ENCODE measurements at places on chromosomes 5 and 9.

GRCh38 chr5:81829242-81829641, 78.3 kb upstream of the SSBP2 start:
- DNase-seq, result no peak

DNA sequence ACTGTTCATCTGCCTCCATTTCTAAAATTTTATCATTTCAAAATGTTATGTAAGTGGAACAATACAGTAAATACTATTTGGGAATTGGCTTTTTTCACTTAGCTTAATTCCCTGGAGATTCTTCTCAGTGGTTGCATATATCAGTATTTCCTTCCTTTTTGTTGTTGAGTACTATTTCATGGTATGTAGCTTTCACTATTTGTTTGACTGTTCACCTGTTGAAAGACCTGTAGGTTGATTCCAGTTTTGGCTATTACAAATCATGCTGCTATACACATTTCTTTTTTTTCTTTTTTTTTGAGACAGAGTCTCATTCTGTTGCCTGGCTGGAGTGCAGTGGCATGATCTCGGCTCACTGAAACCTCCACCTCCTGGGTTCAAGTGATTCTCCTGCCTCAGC, 33.0 kb upstream of the PWWP2A start:
- DNase-seq, result no peak

DNA sequence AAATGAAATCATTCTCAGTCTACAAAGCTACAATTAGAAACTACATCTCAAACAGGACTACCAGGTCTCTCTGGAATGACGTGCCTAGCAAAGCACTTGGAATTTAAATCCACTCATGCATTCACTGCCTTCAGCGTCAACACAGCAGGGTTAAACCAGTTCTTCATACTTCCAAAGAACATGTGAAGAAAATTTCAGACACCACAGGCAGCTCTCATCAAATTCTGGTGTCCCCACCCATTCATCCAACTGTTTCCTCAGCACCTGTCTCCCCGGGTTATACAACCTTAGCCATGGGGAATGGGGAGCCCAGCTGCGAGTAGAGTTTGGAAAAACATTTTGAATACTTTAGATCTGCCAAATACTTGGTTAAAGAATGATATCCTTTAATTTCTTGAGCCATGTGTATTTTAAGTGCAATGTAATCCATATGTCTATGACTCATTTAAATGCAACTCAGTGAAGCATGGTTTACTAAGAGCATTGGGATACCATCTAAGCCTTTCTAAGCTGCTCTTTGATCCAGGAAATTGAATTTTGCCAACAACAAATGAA, 17.5 kb downstream of the ADAM19 start:
- peak; percentile 96 for DNase-seq

DNA sequence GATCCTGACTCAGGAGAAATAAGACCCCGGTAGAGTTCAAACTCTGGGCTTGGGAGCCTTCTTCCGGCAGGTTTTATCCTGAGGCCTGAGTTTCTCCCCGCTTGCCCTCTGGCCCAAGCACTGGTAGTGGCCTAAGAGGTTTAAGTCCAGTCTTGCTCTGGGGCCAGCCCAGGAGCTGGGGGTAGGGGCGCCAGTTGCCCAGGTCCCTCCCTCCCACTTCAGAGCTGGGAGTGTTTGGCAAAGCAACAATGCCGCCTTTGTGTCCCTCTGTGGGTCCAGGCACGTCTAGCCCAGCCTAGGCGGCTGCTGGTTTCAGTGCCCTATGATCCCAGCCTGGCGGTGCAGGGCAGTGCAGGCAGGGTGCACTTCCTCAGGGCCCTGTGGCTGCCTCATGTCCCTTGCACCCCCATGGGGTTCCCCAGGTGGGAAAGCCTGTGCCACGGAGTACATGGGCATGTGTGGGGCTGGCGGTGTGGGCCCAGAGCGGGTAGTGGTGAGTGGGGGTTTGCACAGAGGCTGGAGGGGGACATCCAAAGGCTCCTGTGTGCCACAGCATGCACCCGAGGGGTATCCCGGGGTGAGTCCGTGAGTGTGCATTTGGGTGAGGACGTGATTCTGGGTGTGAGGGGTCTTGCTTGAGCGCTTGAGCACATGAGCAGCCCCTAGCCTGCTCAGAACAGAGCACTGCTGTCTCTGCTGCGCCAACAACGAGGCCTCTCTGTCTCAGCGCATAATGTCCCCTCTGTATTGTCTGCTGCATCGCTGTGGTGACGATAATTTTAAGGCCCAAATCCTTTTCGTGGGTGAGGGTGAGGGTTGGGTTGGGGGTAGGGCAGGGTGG, 61.7 kb upstream of the PSD2 start:
- no peak for DNase-seq

DNA sequence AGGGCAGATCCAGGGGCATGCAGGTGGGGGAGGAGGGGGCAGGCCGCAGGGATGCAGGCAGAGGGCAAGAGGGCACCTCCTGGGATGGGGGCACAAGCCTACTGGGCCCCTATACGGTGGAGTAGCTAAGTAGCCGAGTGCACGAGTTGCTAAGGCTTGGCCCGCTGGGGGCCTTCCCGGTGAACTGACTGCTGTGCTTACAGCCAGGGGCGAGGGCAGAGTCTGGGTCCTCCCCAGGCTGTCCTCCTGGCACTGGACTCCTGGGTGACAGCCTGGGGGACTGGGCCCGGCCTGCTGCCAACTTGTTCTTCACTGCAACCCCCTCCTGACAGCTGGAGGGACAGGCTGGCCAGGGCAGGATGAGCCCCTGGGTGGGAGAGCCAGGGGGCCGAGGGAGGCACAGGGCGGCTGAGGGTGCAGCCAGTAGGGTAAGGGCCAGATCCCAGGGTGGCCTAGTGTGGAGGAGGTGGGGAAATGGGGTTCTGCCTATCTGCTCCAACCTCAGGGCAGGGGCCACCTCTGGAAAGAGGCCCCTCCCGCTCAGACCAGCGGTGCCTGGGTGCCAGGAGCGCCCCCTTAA, 1.7 kb upstream of the EGFL7 start:
- DNase-seq, result no peak

- DNase-seq, result no peak
These were observed 15.8 kb downstream of the ADRB2 start for GRCh38 chr5:148842161-148842560.

GRCh38 chr9:127489471-127490115, 38.3 kb downstream of the LRSAM1 start:
- DNase-seq, result no peak

- no peak for DNase-seq
These were observed 18.3 kb upstream of the RNU6ATAC start for GRCh38 chr9:134182554-134183085.

DNA sequence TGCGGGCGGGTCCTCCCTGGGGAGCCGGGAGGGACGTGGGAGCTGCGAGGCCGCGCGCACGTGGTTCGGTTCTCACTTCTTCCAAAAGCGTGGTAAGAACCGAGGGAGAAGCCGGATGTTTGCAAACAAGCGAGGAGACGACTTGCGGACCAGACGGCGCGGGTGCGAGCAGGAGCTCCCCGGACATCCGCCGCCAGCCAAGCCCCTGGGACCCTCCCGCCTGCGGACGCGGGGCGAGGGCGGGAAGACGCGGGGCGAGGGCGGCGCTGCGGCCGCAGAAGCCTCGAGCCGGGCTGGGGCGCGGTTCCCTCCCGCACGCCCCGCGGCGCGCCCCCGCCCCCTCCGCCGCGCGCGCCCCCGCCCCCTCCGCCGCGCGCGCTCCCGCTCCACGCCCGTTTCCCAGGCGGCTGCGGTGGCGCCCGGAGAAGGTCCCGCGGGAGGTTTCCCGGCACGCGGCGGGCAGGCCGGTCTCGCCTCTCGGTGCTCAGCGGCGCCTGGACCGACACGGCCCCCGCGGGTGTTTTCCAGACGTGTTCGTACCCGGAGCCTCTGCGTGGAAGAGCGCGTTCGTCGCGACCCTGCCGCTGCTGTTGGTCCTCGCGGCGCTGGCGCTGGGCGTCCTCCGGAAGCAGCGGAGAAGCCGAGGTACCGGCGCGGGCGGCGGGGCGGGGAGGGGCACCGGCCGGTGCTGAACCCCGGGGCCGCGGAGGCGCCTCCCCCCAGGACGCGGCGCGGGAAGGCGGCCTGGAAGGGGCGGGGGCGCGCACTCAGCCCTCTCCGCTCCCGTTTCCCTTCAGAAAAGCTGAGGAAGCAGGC, 12.8 kb downstream of the BTNL9 start:
- no peak for DNase-seq

GRCh38 chr9:97571664-97572063, 61.5 kb downstream of the TSTD2 start:
- no peak for DNase-seq

DNA sequence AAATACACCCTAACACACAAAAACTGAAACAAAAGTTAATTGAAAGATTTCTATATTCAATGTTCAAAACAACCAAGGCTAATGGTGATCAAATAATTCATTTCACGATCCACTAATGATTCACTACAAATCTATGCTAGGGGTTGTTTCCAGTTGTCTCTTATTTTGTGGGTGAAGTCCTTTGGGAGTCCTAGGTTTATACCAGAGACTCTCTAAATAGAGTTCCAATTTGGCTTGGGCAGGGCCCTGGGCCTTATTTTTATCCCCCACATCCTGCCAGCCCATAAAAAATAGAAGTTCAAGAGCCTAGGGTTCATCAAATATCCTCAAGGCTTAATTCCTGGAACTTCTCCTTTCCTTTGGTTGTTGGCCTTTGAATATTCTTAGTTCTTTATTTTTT, 26.1 kb downstream of the SREK1IP1 start:
- no peak for DNase-seq

GRCh38 chr9:77661566-77662085, 13.5 kb upstream of the GNA14 start:
- no peak for DNase-seq

DNA sequence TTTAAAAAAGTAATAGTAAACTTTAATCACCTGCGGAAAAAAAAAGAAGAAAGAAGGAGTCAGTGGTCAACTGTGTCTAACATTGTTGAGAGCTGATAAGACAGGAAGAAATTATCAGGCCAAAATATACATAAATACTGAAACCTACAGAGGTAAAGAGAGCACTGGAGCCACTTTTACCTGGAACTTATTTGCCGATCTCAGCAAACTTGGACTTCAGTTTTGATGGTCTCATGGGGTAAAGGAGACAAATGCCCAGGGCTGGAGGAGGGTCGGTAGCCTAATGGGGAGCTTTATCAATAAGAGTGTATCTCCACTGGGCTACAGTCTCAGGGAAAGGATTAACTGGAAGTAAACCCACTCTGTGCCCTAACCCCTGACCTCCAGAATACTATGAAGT, 26.6 kb upstream of the ARHGEF28 start:
- no peak for DNase-seq

DNA sequence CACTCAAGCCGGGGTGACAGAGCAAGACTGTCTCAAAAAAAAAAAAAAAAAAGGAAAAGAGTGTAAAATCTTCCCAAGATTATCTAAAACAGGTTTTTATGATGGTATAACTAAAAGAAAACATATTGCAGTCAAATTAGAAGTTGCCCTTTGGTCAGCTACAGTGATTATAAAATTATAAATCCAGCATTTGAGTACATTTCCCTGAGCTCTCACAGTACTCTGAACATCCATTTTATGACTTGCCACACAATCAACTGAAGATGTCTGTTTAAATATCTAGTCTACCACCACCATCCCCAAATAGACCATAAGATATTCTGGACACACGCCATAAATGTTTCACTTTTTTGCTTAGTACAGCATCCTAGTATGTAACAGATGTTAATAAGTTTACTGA, 77.0 kb downstream of the CSF2 start:
- no peak for DNase-seq

GRCh38 chr5:122756264-122756911, 18.5 kb upstream of the SNX2 start:
- DNase-seq, result no peak

DNA sequence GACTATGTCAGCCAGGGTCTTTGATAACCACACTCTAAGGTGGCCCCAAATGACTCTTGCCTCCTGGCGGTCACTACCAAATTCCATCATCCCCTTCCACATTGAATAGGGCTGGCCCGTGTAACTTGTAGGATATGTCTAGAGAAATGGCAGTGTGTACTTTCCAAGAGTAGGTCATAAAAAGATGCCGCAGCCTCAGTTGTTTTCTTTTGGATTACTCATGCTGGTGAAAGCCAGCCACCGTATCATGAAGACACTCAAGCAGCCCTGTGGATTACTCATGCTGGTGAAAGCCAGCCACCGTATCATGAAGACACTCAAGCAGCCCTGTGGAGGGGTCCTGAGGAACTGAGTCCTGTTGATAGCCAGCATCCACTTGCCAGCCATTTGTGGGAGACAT, 172.0 kb upstream of the TBC1D2 start:
- DNase-seq, result no peak

GRCh38 chr9:4096121-4096520, 203.7 kb downstream of the GLIS3 start:
- no peak for DNase-seq

DNA sequence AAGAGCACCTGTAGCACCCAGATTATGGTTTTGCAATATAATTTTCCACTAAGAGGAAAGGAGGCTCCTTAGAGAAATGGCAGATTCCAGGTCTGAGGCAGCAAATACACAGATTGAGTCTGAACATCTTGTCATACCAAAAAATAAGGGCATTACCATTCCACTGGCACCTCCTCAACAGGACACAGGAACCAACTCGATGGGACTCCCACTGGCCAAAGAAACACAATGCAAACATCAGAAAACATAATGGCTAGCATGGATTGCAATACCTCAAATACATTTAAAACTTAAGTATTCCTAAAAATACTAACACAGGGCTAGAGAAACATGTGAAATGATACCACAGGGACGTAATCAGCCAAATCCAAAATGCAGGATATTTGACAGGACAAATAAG, 12.4 kb upstream of the RANBP17 start:
- no peak for DNase-seq

DNA sequence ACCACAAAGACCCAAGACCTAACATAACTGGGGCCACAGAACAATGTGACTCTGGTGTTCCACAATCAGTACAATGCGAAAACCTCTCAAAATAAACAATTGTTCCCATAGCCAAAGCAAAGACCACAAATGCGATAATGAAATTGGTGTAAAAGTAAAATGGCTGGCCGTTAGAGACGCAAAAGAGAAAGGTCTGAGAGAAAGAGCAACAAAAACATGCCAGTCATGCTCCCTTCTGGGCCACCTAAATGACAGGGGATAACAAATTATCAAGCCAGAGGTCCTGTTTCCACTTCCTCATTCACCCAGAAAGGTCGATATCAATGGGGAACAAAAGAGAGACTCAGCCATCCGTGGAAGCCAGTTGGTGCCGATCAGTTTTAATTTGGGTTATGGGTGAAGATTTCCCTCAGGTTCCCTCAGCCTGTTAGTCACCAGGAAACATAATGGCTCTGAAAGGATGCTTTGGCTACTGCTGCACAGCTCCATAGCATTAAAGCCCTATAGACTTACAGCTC, 9.2 kb upstream of the CFAP95 start:
- no peak for DNase-seq

- DNase-seq, result peak; percentile 51
These were observed 743 bp downstream of the NR3C1 start for GRCh38 chr5:143402553-143403333.

- no peak for DNase-seq
These were observed 127.1 kb upstream of the POC5 start for GRCh38 chr5:75844301-75844700.

- DNase-seq, result no peak
These were observed 25.1 kb upstream of the RNF130 start for GRCh38 chr5:180096616-180097015.

DNA sequence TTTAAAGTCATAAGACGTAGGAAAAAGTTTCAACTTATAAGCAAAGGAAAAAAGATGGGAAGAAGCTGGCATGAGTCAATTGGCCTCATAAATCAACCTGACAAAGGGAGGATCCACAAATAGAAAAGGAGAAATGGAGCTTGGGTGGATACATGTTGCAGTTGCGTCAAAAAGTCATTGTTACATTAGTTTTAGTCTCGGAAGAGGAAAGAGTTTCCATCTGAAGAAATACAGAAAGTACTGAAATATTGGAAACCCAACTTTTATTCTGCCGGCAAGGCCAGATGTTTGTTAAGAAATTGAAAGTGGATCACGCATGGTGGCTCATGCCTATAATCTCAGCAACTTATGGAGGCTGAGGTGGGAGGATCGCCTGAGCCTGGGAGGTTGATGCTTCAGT, 11.3 kb upstream of the TIMD4 start:
- no peak for DNase-seq
